BE2C (cell line): ENCODE measurements at places on chromosomes 7 and 10.
A peak's percentile ranks its signal among the peaks of the same experiment; 100 is the strongest.

DNA sequence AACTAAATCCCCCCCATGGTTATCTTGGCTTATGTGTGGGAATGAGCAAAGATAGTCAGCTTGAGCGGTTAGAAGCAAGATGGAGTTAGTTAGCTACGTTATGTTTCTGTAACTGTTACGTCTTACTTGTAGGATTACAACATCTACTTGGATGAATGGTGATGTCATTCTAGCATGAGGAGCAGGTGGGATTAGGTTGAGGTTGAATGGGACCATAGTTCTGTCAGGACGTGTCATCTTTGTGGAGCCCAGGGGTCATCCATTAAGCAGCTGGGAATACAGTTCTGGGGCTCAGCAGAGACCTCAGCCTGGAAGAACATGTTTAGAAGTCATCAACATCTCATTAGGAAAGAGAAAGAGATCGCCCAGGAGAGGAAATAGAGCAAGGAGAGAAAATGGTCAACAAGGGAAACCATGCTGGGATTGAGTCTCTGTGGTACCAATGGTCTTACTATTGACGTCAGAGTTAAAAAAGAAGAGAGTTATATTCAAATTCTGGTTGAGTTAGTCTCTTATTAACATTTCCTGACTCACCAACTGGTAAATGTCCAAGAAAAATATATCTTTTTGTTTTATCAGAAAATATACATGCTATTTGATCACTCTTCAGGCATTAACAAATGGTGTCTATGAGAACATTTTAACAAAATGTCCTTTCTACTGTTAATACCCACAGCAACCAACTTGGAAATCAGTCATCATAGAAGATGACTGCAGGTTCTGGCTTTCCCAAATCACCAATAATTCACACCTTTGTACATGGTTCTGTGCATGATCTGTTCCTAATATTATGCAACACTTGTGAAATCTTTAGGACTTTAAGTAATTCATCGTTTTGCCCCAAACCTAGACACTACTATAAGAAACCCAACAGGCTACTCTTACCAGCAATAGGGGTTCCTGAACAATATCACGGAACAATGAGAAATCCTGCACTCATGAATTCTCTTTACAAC is 96.9 kb downstream of the KIAA1217 start:
- DNase-seq: no peak

- no peak for DNase-seq
These were observed 80.0 kb upstream of the UNC5B start for GRCh38 chr10:71132321-71132810.

- no peak for DNase-seq
These were observed 57.4 kb upstream of the EBF3 start for GRCh38 chr10:130021383-130021950.

DNA sequence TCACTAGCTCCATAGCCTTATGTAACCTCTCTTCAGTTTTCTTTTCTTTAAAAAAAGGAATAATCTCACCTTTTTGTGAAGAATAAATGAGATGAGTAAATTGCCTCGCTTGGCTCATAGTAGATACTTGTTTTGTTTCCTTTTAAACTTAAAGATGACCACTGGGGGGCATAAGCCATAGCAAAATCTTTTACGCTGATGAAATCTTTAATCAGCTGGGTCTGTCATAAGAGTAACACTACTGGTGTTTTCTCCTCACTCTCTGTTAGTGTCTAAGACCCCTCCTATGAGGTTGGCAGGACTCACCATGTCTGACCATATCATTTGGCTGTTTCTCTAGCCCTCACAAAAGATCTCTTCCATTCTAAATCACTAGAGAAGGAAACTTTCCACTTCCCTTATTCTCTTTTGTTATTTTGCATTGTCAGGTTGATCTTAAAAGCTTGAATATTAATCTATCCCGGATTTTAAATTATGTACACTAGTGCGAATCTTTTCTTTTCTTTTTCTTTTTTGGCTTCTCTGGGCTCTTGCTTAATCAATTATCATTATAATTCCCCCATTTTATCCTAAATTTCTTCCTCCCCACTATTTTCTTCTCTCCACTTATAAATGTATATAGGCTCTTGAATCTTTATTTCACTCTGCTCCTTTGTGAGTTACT is 12.5 kb downstream of the STAG3 start:
- DNase-seq: no peak

- DNase-seq: peak; percentile 58
These were observed 15.1 kb upstream of the NME8 start for GRCh38 chr7:37833107-37833817.

GRCh38 chr10:130185591-130185990 is 49.4 kb downstream of the GLRX3 start:
- no peak for DNase-seq

DNA sequence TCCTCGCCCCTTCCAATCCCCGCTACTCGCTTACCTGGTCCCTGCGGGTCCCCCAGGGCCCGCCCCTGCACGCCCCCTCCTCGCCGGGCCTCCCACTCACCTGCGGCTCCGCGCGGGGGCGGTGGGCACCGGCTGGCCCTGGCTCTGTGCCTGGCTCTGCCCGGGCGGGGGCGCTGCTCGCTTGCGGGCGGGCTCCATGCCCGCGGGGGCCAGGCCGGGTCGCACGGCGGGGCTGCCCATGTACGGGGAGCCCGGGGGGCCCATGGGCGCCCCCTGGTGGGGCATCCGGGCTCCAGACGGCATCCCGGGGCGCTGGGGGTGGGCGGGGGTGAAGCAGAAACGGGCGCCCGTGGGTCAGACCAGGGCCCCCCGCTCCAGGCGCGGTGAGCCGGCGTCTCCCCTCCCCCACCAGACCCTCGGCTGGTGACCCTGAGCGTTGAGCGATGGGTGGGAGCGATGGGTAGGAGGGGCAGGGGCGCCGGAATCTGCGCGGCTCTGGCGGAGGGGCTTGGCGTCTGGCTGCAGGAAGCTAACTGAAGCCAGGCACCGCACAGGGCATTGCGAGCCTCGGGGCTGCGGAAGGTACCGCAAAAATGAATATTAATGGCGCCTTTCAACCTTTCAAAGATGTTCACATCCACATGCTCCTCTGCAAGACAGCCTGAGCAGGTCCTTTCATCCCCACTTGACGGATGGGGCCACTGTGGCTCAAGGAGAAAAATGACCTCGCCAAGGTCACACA is 3.0 kb downstream of the SMARCD3 start:
- peak; percentile 74 for DNase-seq

- DNase-seq: no peak
These were observed 563.2 kb downstream of the DNAJB6 start for GRCh38 chr7:157900011-157900410.

GRCh38 chr7:130372402-130373165 is 7.7 kb upstream of the CPA1 start:
- DNase-seq: no peak

DNA sequence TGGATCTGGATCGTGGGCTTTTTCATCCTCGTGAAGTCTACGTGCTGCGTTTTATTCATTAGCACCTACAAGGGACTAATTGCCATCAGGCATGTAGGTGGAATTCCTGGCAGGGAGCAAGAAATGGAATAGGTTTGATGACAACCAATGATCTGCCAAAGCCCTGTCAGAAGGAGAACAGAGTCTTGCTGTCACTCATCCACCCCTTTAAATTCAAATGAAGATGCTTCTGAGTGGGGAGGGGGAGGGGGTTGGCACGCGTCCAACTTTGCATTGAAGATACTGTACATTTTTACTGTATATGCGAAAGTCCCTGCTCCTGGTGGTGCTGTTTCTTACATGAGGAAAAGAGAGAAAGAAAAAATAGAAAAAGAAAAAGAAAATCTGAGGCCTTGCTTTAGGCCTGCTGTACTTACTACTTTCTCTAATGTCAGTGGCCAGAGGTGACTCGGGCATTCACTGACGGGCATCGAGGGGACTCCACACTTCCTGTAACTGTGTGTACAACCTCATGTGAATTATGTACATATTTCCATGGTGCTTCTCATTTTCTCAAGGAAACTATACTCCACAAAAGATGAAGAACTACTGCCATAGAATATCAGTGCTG is 569.1 kb downstream of the INHBA start:
- DNase-seq: no peak

GRCh38 chr7:4113271-4113670 is 568.8 kb upstream of the FOXK1 start:
- no peak for DNase-seq

DNA sequence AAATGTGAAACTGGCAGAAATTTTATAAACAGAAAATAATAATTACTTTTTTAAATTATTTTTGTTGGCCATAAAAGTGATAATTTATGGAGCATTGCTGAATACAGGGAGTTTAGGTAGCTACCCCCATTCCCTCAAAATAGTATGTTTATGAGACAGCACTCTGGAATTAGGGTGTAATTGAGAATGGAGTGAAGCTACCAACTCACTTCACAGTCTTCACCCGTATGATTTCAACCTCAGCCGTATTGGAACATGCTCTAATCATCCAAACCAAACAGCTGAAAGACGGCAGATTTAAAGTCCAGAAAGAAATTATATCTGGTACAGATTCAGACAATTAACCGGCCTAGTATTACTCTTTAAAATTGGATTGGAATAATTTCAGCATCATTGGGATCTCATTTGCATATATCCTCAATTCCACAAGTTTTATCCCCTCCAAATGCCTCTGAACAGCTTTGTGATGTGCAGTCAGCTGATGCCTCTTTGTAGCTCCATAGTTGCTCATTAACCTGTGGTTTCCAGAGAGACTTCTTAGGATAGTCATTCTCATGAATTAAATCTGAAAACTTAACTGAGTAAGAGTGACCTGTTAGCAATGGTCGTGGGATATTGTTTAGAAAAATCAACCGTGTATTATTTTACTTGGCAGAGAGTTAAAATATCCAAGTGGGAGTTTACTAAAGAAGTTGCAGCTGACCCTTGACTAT is 59.1 kb upstream of the GJD4 start:
- DNase-seq: no peak

DNA sequence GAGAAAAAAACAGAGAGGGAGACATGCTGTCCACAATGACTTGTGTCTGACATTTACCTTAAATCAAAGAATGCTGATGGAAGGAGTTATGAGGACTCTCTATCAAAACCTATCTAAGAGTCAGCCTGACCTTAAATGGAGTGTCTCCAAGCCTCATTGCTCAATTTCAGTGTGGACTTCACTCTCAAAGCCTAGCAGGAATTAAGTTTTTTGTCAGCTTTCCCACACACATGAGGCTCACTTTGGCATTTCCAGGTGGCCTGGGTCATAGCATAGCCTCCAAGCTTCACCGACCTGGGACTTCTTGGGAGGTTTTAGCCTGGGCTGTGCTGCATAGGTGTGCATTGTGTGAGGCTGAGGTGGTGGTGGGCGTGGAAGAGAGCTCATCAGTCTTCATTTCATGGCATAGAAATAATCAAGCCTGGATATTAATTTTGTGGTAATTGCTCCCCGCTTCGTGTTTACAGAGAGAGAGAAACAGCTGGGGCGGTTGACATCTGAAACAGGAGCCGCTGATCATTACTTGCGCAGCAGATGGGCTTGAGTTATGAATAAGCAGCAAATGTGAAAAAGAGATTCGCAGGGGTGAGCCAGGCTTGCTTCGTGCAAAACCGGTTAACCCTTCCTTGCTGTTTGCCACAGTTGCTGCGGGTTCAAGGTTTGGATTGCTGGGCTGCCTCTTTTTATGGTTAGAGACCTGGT is 647.8 kb downstream of the INHBA start:
- no peak for DNase-seq

DNA sequence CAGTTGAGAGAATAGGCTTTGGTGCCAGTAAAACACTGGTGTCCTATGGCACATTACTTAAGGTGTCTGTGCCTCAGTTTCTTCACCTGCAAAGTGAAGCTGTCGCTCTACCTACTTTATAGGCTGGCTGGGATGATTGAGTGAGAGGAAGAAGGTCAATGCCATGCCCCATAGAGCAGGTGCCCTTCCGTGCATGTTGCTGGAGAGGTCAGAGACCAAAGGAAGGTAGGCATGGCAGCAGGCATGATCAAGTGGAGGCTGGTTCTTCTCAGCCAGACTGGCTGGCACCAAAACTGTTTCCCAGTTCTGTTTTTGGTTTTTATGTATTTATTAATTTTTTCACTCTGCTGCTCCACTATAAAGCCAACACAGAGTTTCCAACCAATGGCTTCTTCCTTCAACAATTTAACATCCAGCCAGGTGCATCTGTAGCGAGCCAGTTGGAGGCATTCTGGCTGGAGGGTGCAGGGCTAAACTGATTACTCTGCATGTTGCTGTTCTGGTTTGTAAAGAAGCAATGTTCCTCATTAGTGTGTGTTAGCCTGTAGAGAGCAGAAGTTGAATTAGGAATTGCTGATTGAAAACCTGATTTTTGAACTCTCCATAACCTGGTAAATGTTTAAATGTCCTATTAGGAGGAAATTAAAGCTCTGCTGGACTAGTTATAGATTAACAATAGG is 144.3 kb upstream of the TNS3 start:
- DNase-seq: peak; percentile 54

DNA sequence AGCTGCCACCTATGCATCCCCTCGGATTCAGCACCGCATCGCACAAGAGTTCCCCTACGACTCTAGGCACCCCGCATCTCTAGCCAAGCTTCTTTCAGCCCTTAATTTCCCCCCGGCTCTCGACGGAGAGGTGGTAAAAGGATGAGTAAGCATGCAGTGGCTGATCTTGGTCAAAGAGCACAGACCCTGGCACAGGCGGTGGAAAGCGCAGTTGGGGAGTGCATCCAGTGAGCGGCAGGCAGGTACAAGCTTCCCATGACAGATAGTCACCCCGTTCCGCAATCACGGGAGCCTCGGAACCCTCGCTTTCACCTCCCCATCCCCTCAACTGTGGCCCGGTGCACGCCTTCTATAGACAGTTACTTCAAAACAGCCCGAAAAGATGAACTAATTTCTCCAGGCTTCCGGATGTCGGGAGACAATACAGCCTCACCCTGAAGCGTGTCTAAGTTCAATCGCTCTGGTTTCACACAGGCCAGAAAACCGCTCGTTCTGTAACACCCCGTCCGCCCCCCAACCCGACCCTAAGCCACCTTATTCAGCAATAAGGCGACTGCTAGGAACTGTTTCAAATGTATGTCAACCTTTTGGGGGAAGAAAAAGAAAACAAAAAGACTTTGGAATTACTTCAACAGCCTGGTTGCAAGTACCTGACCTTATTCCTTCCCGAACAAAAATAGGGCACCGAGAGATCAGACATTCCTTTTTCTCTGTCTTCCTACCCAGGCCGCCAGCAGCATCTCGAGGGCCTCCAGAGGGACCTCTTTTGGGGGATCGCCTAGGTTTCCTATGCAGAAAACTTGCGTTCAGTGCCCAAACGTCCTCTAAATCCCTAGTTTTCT is 1.4 kb downstream of the RHEB start:
- peak; percentile 39 for DNase-seq

- DNase-seq: no peak
These were observed 56.0 kb downstream of the DYNC2I1 start for GRCh38 chr7:158912406-158912805.

GRCh38 chr10:22758867-22759266 is 44.5 kb upstream of the PIP4K2A start:
- DNase-seq: no peak

GRCh38 chr7:78253850-78254725 is 455.5 kb downstream of the PHTF2 start:
- no peak for DNase-seq

GRCh38 chr7:47846138-47846836 is 102.0 kb downstream of the PKD1L1 start:
- DNase-seq: no peak

GRCh38 chr10:69045441-69046300 is 42.2 kb upstream of the SRGN start:
- DNase-seq: no peak

GRCh38 chr7:116582164-116582732 is 57.4 kb downstream of the CAV1 start:
- no peak for DNase-seq

- no peak for DNase-seq
These were observed 387.8 kb downstream of the BBS9 start for GRCh38 chr7:33517191-33517590.
